ENCODE measurements at places on chromosomes 4 and X.

DNA sequence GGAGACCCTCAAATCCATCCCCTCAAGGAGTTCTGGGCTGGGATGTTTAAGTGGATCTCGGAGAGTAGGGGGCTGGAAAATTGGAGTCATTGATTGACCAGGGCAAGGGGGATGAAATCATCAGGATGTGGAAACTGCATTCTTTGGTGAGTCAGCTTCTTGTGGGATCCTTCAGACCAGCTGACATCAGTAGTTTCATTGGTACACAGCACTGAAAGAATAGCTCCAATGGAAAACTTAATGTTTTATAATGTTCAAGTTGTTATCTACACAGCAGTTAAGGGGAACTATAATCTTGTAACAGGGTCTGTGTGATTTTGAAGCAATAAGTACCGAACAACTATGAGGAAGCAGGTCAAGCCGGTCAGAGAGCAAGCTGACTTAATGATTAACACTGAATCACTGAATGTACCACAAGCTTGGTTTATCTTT, 506.1 kb downstream of the RPA4 start:
- DNase-seq, result no peak

DNA sequence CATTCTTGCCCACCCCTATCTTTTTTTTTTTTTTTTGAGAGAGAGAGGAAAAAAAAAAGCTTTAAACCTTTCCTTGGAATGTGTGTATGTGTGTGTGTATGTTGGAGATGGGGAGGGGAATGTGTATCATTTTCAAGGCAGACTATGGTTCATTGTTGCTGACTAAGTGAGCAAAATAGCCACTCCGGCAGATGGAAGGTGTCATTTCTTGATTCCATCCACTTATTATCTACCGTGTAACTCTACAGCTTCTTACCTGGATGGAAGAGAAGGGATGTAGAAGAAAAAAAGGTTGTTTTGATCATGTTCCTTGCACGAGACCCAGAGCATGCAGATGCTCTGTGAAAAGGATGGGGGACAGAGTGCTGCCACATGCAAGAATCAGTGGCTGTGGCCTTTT, 5.9 kb upstream of the GK2 start:
- no peak for DNase-seq

DNA sequence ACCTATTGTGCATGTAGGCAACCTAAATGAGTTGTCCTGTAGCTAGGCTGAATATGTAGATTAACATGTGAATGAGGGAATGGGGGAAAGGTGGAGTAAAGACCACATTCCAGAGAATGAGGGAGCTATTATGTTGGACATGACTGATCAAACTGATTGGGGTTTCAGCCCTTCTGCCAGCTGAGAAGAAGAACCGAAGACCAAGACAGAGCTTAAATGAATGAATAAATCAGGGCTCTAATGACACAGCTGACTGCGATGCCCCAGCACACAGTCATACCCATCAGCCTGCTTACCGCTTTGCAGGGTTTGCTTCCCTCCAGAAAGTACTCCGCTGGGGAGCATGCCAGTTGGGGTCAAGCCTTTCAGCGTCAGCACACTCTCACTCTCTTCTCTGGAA, 315.4 kb downstream of the PPP3CA start:
- DNase-seq, result no peak

DNA sequence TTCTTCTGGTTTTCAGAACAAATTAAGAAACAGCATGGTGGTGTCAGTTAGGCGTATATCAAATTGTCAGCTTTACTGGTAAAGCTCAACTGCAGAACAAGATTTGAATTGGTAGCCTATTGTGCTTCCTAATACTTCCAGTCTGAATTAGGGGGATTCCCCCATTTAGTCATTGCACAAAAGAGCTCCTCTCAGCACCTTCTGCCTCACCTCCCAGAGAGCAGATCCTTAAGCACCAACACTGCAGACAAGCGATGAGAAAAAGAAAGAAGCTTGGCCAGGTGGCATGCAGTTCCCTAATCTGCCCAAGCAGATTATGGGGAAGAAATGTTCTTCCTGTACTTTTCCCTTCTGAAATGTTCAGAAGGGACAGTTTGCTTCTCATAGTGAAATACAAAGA, 9.2 kb downstream of the MAP9 start:
- DNase-seq, result no peak

GRCh38 chr4:158775091-158775651, 6.3 kb downstream of the FNIP2 start:
- DNase-seq, result no peak

GRCh38 chrX:92224406-92224805, 445.2 kb downstream of the PCDH11X start:
- DNase-seq, result no peak

DNA sequence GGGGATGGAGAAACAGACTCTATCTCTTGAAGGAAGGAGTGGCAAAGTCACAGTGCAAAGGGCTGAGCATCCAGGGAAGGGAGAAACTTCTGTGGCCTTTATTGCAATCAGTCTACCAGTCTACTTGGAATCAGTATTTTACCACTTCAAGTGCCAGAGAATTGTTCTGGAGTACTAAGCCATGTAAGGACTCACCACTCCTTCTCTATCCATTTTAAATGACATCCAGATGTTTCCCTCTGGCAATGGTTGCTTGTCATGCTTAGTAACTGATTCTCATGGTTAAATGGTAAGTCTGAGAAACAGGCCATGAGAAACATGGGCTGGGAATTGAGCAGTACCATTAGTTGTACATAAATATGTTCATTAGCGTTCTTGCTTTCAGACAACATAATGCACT, 21.1 kb upstream of the SMIM10 start:
- no peak for DNase-seq
